Chondrocyte (in vitro differentiated cells): ENCODE measurements at places on chromosomes 7 and 10. TPM values are rescaled to one million over a fixed set of nuclear protein-coding genes. Genes with fewer than 3 reads are reported as not detected.

- DNase-seq, result no peak
- peaks cover 13% of the 10 kb centered on the region for H3K27me3 ChIP-seq
- H3K4me1 ChIP-seq, result no peaks in the 10 kb centered on the region
Measured at GRCh38 chr7:24427048-24427447, 143.1 kb downstream of the NPY start.

- H3K4me1 ChIP-seq, result peaks cover 21% of the 10 kb centered on the region
- H3K36me3 ChIP-seq, result peaks cover 2% of the 10 kb centered on the region
- no peaks in the 10 kb centered on the region for H3K27me3 ChIP-seq
- H3K27ac ChIP-seq, result peak overlapping the region; percentile 81
Measured at GRCh38 chr7:29723599-29723998, 82.7 kb upstream of the WIPF3 start.

Gene TMEM178B
- total RNA-seq, result 0.12 to 0.92 TPM (median 0.92 TPM) in 3 replicates

Gene LEP
- not detected in 3 replicates for total RNA-seq

- no peaks in the 10 kb centered on the region for H3K36me3 ChIP-seq
- peaks cover 4% of the 10 kb centered on the region for H3K4me1 ChIP-seq
- no peak overlapping the region for H3K27ac ChIP-seq
- H3K4me3 ChIP-seq, result no peak overlapping the region
- H3K27me3 ChIP-seq, result no peaks in the 10 kb centered on the region
Measured at GRCh38 chr7:75946207-75946855, 31.4 kb downstream of the POR start.

GRCh38 chr7:122268101-122268500 lies 36.4 kb downstream of the FEZF1 start:
- no peak overlapping the region for H3K4me3 ChIP-seq
- H3K4me1 ChIP-seq, result no peaks in the 10 kb centered on the region
- H3K27ac ChIP-seq, result no peak overlapping the region
- peaks cover 2% of the 10 kb centered on the region for H3K27me3 ChIP-seq

Gene BZW2
- 42.6 to 50.0 TPM (median 44.8 TPM) in 3 replicates for total RNA-seq

DNA sequence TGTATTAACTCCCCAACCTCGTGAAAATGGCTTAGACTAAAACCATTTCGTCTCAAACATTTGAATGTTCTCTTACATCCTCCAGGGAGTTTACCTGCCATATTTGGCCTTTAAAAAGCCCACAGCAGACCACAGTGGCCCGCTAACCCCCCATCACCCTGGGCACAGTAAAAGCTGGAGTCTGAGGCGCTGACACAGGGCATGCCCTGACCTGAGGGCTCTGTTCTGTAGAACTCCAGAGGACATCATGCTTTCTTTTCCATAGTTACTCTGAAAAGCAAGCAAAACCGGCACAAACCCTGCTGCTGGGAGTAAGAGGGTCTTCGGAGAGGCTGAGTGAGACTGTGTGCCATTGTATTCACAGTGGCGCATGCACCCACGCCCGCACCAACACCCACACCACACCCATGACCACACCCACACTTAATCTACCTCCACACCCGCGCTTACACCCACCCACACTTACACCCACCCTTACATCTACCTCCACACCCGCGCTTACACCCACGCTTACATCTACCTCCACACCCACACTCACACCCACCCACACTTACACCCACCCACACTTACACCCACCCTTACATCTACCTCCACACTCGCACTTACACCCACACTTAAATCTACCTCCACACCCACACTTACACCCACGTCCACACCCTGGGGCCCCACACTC lies 32.1 kb downstream of the LRRC27 start:
- DNase-seq, result peak; percentile 99
- no peak overlapping the region for H3K27ac ChIP-seq
- H3K4me3 ChIP-seq, result no peak overlapping the region
- no peaks in the 10 kb centered on the region for H3K4me1 ChIP-seq
- H3K27me3 ChIP-seq, result no peaks in the 10 kb centered on the region

DNA sequence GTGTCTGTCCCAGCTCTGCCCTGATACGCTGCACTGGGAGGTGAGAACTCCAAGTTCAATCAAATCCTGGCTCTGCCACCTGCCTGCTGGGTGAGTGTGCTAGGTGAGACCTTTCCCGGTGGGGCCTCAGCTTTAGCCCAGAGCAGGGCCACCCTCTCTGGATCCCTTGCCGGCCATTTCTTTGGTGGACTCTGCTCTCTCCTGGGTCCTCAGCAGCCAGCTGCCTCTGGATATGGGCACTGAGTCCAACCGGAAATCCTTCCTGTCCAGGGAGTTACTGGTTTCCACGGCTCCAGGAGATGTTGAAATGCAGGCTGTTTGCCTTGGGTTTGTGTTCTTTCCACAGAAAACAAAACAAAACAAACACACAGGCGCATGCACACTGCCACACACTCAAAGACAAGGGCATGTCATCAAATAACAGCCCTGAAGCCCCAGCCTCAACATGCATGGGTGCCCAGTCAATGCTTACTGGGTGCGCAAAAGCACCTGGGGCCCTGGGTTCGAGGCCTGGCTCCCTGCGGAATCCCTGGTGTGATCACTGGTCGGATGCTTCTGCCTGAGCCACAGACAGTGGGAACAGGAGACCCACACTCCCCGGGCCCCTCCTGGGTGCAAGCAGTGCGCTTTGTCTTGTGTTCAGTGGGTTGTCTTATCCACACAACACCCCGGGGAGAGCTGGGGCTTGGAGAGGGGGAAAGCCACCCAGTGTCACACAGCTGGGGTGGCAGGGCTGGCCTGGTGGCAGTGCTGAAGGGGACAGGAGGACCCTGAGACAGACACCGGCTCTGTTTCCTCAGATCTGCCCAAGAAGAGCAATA lies 33.1 kb downstream of the PPIF start:
- H3K27ac ChIP-seq, result peak overlapping the region; percentile 46
- no peaks in the 10 kb centered on the region for H3K36me3 ChIP-seq
- no peak overlapping the region for H3K4me3 ChIP-seq
- peaks cover 38% of the 10 kb centered on the region for H3K4me1 ChIP-seq
- DNase-seq, result peak; percentile 72

DNA sequence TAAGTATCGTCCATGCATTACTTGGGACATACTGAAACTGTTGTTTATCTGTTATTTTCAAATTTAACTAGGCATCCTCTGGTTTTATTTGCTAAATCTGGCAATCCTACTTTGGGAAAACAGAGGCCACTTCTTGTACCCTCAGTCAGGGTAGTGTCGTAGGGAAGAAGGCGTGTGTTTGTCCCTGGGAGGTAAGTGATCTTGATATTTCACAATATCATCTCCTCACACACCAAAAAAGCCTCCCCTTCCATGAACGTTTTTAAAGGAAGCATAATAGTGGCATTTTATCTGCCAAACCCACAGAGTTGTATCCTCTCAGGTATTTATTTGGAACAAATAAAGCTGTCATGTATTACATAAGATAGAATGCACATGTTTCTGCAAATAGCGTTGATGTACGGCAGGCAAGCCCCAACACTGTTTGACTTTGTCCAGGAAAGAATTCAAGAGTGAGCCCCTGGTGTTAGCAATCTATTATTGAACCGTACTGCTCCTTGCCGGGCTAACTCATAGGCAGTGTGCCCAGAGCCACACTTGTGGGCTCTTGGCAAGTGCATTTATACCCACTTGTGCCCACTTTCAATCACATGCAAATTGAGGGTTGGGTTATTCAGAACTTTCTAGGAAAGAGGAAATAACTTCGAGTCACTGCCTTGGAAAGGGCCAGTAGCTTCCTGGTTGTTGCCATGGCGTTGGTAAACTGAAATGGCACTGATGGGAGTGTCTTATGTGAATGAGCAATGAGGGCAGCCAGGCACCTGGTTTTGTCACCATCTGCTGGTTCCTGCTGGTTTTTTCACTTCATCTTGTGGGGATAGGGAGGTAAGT lies 266.0 kb downstream of the USP6NL start:
- H3K4me1 ChIP-seq, result no peaks in the 10 kb centered on the region
- H3K36me3 ChIP-seq, result no peaks in the 10 kb centered on the region
- peaks cover 10% of the 10 kb centered on the region for H3K27me3 ChIP-seq

DNA sequence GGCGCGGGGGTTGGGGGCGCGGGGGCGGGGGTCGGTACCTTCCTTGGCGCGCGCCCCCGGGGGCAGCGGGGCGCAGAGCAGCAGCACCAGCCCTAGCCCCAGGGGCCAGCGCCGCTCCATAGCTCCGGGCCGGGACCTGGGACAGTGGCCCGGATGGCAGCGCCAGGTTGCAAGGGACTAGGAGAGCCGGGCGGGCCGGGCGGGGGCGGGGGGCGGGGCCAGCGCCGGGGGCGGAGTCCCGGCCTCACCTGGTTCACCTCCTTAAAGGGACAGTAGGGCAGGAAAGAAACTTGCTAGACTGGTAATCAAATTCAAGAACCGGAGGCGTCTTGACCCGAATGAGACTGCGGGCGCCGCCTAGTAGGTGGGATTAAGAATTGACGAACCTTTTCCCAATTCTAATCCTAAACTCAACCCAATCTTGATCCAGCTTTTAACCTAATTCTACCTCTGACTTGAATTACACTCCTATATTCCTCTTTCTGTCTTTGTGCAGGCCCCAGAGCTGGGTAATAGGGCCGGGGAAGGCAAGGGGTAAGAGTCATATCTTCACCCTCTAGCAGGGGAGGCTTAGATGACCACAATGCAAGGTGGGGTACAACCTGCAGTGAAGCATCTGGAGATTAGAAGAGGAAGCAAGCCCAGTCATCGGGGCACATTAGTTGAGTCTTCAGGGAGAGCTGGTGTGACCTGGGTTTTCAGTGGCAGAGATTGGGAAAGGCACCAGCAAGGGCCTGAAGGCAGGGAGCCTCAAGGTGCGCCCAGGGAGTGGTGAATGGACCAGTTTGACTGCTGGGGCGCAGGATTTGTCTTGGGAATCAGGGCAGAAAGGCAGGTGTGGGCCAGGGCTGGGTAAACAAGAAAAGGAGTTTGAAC lies at the start of gene EPHA1:
TSS of gene EPHA1 (minus strand) at position 171 of the 876 bp plus-strand sequence. CDS start at position 120, 51 bp downstream.
- H3K27me3 ChIP-seq, result peaks cover 27% of the 10 kb centered on the region
- no peaks in the 10 kb centered on the region for H3K36me3 ChIP-seq
- DNase-seq, result no peak
- H3K4me3 ChIP-seq, result no peak within 1 kb of the TSS
- H3K4me1 ChIP-seq, result peaks cover 11% of the 10 kb centered on the region
- no peak within 1 kb of the TSS for H3K27ac ChIP-seq
